ENCODE measurements at places on chromosomes 16 and 17.

- no peak for DNase-seq
Measured at GRCh38 chr16:80347002-80347401, 193.8 kb upstream of the DYNLRB2 start.

DNA sequence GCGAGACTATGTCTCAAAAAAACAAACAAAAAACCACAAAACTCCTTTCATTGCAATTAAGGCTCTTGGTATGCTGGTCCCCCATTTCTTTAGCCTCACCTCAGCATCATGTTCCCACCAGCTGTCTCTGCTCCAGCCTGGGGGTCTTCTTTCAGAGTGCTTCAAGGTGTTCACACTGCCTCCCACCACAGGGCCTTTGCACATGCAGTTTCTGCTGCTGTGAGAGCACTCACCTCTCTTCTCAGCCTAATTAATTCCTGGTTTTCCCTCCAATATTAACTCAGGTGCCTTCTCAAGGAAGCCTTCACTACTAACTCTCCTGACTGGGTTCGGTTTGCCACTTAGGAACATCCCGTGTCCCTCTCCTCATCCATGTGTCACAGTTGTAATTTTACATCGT, 15.9 kb upstream of the PIK3R6 start:
- DNase-seq = no peak

- DNase-seq = no peak
Measured at GRCh38 chr17:9434642-9435057, 141.0 kb downstream of the STX8 start.

DNA sequence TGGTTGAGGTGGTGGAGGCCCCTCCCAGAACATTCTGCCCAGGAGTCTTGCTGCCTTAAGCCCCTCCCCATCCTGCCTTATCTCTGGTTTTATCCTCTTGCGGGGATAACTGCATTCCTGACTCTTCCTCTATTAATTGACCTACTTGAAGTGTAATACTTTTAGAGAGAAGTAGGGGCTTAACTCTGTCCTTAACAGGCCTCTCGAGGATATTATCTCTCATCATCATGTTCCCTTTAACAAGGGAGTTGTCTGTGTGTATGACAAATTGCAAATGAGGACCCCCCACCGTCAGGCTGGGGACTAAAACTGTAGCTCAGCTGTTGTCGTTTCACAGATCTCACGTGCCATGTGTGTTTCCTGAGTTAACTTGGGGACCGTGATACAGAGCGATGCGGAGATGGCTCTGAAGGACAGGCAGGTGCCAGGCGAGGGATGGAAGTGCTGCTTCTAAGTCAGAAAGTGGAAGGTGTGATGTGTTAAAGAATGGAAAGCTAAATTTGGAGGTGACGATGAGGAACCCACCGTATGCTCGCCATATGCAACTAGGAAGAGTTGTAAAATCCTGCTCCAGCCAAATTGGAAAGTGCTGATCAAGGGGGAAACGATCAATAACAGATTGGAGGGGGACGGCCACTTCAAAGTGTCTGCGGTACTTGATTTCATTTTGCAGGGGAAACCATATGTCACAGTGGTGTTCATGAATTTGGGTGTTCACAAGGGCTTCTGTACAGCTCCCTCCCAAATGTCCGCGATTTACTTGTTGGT, 106.3 kb downstream of the RPTOR start:
- DNase-seq = no peak

DNA sequence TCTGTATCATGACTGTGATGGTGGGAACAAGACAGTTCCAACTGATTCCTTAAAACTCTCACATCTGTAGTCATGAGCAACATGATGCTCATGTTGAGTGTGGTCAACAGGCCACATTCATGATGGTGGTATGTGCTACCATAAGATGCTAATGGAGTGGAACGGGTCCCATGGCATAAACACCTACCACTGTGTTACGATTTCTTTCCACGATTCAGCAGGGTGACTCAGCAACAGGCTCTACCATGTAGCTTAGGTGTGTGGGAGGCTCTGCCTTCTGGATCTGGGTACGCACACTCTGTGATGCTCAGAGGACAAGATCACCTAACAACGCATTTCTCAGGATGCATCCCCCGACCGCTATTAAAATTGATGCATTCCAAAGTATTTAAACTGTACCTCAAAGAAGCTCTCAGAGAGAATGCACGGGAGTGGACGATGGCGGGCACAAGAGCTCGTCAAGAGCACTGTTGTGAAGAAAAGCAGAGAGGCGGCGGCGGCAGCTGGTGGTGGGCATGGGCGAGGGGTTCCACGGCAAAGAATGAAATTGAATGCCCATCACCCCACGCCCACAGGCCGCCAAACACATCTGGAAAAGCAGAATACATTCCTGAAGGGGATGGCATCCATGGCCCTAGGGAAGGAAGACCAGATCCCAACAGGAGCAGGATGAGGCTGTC, 133.3 kb downstream of the ZNF778 start:
- DNase-seq = peak; percentile 48

DNA sequence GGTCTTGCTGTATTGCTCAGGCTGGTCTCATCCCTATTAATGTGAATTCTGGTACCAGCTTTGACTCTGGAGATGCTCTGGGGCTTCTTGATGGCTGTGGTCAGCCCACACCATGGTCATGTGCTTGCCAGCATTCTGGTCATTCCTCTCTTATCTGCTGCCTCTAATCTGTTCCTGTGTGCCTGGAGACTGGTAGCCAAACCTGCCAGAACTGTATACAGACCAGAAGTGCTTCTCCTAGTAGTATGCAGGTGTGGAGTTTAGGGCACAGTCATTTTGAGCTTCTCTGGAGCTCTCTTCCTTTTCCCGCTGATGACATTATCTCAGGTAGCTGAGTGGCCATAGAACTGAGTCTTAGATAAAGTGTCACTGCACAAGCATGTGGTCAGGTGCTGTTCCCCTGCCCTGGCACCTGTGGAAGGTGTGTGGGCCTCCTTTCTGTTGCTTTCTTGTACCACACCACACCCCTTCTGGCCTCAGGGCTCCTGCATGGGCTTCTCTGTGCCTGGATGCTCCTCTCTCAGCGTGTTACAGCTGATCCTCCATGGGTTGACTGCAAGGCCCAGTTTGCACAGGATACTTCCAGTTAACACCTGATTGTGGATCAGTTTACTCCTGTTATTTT, 162.7 kb downstream of the SPECC1 start:
- DNase-seq = no peak

- DNase-seq = no peak
Measured at GRCh38 chr17:50905460-50905803, 39.3 kb upstream of the TOB1 start.

DNA sequence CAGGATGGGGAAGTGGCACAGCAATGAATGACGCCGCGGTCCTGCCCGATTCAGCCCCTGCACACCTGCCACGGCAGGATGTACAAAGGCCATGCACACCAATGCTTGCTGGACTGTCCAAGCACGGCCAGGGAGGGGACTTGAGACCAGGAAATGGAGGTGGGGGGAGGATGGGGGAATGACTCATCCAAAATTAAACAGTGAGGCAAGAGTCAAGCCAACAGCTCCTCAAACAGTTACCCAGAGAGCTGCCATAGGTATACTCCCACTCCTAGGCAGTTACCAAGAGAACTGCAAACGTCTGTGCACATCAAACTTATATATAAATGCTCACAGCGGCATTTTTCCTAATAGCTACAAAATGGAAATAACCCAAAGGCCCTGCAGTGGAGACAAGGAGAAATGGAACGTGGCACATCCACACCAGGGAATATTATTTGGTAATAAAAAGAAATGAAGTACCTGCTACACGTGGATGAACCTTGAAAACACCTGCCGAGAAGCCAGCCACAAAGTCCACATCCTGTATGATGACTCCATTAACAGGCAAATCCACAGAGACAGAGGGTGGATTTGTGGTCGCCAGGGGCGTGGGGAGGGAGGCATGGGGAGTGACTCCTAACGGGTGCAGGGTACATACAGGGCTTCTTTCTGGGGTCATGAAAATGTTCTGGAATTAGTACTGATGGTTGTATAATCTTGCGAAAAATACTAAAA, 54.1 kb downstream of the VAC14 start:
- peak; percentile 31 for DNase-seq

DNA sequence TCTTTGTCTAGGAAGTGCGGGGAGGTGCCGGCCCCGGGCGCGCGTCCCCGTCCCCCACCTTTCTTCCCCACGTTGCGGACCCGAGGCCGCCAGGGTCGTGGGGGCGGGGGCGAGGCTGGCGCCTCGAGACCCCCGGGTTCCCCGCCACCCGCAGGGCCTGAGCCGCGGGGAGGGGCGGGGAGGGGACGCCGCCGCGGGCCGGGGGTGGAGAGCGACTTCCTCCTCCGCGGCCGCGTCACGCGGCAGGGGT, 1.8 kb upstream of the ACTG1 start:
- DNase-seq = peak; percentile 51

DNA sequence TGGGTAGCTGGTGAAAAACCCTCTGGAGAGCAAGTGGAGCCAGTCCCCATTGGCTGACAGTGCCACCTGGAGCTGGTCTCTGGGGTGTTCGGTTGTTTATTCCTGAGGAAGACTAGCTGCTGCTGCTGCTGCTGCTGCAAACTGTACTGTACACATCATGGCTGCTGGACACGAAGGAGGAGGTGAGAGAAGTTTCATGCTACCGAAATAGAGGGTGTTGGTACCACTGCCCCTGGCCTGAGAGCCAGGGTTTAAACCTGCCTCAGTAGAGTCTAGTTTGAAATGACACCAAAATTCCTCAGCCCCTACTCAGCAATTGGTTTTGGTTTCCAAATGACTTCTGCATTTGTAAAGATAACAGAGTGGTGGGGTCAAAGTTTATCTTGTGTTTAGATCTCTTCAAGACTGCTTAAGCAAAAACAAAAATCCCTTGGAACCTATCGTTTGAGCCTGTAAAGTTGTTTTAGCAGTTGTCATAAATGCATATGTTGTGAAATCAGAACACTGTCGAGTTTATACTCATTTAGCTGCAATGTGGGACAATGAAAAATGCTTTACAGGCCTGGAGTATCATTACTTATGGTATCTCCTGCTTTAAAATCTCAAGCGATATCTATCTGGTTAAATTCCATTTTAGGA, 40.8 kb downstream of the CYB5B start:
- DNase-seq = no peak

- DNase-seq = no peak
Measured at GRCh38 chr17:13510062-13510461, 91.7 kb downstream of the HS3ST3A1 start.

GRCh38 chr16:67782567-67783352, 23.6 kb downstream of the RANBP10 start:
- no peak for DNase-seq

DNA sequence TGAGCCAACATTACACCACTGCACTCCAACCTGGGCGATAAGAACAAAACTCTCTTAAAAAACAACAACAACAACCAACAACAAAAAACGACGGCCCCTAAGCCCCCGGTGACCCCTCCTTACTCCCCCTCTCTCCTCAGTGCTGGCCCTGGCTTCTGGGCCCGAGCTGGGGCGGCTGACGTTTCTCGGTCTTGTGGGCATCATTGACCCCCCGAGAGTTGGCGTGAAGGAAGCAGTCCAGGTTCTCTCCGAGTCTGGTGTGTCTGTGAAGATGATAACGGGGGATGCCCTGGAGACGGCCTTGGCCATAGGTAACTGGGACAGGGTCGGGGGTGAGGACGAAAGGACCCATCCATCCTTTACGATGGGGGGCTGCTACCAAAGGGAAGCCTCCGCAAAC, 52.7 kb downstream of the MEAK7 start:
- no peak for DNase-seq

DNA sequence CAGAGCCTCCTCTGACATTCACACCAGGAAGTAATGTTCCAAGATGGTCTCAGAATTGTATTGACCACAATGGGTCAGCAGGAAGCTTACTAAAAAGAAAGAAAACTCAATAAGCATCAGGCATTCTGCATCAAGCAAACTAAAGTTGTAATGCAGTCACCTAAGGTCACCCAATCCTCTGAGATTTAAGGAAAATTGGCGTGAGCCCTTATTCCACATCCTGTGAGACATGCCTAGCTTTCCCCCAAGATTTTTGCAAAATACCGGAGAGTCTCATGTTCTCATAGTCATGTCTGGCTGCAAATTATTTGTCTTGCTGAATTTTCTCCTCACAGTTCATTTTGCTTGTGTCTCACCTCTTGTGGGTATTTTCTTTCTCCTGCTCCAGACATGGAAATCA, 417.1 kb upstream of the SOX9 start:
- no peak for DNase-seq

DNA sequence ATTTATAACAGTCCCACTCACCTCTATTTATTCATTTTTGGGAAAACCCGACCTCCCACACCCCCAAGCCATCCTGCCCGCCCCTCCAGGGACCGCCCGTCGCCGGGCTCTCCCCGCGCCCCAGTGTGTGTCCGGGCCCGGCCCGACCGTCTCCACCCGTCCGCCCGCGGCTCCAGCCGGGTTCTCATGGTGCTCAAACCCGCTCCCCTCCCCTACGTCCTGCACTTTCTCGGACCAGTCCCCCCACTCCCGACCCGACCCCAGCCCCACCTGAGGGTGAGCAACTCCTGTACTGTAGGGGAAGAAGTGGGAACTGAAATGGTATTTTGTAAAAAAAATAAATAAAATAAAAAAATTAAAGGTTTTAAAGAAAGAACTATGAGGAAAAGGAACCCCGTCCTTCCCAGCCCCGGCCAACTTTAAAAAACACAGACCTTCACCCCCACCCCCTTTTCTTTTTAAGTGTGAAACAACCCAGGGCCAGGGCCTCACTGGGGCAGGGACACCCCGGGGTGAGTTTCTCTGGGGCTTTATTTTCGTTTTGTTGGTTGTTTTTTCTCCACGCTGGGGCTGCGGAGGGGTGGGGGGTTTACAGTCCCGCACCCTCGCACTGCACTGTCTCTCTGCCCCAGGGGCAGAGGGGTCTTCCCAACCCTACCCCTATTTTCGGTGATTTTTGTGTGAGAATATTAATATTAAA, 638 bp upstream of the TMEM88 start:
- no peak for DNase-seq

GRCh38 chr16:74865922-74866598, 91.4 kb upstream of the FA2H start:
- DNase-seq = no peak

DNA sequence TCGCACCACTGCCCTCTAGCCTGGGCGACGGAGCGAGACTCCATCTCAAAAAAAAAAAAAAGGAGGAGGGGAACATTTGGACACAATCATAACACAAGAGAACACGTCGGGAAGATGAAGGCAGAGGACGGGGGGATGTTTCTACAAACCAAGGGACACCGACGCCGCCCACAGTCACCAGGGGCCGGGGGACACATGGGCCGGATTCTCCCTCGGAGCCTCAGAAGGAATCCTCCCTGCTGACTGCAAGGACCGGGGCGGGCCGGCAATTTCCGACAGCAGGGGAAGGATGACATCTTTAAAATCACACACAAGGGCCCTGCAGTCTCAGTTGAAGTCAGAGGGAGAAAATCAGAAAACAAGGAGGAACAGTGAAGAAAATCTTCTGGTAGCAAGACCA, 8.1 kb upstream of the CHMP6 start:
- DNase-seq = no peak

- DNase-seq = no peak
Measured at GRCh38 chr17:289409-289808, 63.2 kb downstream of the RPH3AL start.

All from activated naive CD8-positive, alpha-beta T cell treated with anti-CD3 and anti-CD28 coated beads, Interleukin-2, amount 50 U/mL, for 24 hours (primary cell).